Osteocyte (in vitro differentiated cells): ENCODE measurements at places on chromosomes 1 and 21. TPM values are rescaled to one million over a fixed set of nuclear protein-coding genes. Genes with fewer than 3 reads are reported as not detected.

GRCh38 chr1:17075470-17076255 lies 21.8 kb upstream of the SDHB start:
- no peaks in the 10 kb centered on the region for H3K36me3 ChIP-seq
- peaks cover 5% of the 10 kb centered on the region for H3K27me3 ChIP-seq
- no peak overlapping the region for H3K27ac ChIP-seq
- no peak for DNase-seq
- no peak overlapping the region for H3K4me3 ChIP-seq

DNA sequence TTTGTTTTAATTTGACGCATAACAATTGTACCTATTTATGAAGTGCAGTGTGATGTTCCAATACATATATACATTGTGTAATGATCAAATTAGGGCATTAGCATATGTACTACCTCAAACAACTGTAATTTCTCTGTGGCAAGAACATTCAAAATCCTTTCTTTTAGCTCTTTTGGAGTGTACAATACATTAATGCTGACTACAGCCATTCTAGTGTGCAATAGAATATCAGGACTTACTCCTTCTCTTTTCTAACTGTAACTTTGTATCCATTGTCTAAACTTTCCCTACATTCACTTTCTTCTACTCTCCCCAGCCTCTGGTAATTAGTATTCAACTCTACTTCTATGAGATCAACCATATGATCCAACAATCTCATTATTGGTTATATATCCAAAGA lies 1177.4 kb downstream of the KCNT2 start:
- no peaks in the 10 kb centered on the region for H3K36me3 ChIP-seq
- H3K4me1 ChIP-seq: peaks cover 7% of the 10 kb centered on the region
- no peak for DNase-seq
- no peak overlapping the region for H3K27ac ChIP-seq

- H3K36me3 ChIP-seq: peaks cover 5% of the 10 kb centered on the region
- H3K4me1 ChIP-seq: no peaks in the 10 kb centered on the region
- H3K27me3 ChIP-seq: no peaks in the 10 kb centered on the region
Measured at GRCh38 chr1:50531027-50531426, 107.8 kb upstream of the DMRTA2 start.

GRCh38 chr21:46161633-46162592 lies 6.5 kb upstream of the FTCD start:
- no peaks in the 10 kb centered on the region for H3K27me3 ChIP-seq
- H3K4me3 ChIP-seq: no peak overlapping the region
- H3K36me3 ChIP-seq: peaks cover 8% of the 10 kb centered on the region
- H3K27ac ChIP-seq: no peak overlapping the region
- DNase-seq: peak; percentile 83
- no peaks in the 10 kb centered on the region for H3K4me1 ChIP-seq

DNA sequence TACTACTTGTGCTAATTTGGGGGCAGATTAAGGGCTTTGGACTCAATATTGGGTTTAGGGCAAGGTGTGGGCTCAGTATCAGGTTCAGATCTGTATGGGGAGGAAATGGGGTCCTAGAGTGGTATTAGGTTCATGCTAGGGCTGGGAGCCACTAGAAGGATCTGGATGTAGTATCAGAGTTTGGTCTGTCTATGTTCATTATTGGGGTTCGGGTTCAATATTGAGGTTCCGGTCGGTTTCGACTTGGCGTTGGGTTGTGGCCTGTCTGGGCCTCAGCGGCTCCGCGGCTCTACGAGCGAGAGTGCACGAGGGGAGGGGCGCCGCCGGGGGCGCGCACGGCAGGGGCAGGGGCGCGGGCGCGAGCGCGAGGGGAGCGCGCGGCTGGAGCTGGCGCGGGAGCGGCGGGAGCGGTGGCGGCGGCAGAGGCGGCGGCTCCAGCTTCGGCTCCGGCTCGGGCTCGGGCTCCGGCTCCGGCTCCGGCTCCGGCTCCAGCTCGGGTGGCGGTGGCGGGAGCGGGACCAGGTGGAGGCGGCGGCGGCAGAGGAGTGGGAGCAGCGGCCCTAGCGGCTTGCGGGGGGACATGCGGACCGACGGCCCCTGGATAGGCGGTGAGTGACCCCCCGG lies at the start of gene PTPRF:
Gene PTPRF, plus strand, starts transcription at position 401 of the 624 bp plus-strand sequence. CDS start 14,193 bp downstream, outside the sequence.
- peak; percentile 90 for DNase-seq
- H3K27me3 ChIP-seq: no peaks in the 10 kb centered on the region

DNA sequence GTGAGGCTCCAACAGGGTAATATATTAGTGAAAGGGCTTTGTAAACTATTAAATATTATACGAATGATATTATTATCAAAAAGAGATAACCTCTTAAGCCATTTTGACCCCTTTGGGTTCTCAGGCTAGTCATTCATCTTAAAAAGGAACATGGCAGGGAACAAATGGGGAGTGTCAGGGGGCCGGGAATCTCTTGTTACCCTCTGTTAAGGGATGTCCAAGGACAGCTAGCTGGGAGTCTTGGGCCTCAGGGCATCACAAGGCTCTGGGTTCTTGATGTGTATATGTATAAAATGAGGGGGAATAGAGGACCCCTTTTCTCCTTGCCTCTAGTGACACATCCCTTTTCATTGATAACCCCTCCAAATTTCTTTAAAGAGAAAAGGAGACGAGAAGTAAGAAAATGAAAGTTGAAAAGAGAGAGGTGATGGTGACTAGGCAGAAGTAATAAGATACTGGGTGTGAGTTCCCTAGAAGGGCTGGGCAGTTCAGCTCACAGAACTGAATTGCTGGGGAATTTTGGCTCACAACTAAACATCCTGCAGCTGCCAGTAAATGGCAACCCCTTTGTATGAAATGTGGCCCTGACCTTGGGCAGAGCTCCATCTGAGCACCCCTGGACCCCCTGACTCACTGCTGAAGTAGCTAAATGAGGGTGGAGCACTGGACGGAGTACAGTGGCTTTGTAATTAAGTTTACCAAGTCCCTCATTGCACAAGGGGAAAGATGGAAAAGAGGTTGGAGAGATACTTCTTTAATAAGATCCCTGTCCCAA lies 20.0 kb upstream of the ZNF326 start:
- peaks cover 14% of the 10 kb centered on the region for H3K4me1 ChIP-seq
- no peaks in the 10 kb centered on the region for H3K27me3 ChIP-seq
- peak overlapping the region; percentile 80 for H3K27ac ChIP-seq
- no peak for DNase-seq

GRCh38 chr1:84027368-84027767 lies 28.4 kb upstream of the TTLL7 start:
- DNase-seq: no peak
- H3K36me3 ChIP-seq: no peaks in the 10 kb centered on the region
- H3K27me3 ChIP-seq: peaks cover 15% of the 10 kb centered on the region
- H3K4me3 ChIP-seq: no peak overlapping the region
- H3K4me1 ChIP-seq: no peaks in the 10 kb centered on the region
- no peak overlapping the region for H3K27ac ChIP-seq

GRCh38 chr1:178619042-178619927 lies 105.8 kb upstream of the RALGPS2 start:
- H3K27ac ChIP-seq: no peak overlapping the region
- H3K4me3 ChIP-seq: no peak overlapping the region
- no peaks in the 10 kb centered on the region for H3K27me3 ChIP-seq
- no peaks in the 10 kb centered on the region for H3K36me3 ChIP-seq
- H3K4me1 ChIP-seq: no peaks in the 10 kb centered on the region

- H3K27me3 ChIP-seq: peaks cover 3% of the 10 kb centered on the region
- peaks cover 26% of the 10 kb centered on the region for H3K4me1 ChIP-seq
- H3K4me3 ChIP-seq: no peak overlapping the region
- peaks cover 4% of the 10 kb centered on the region for H3K36me3 ChIP-seq
- DNase-seq: no peak
Measured at GRCh38 chr1:112514901-112515300, 6.1 kb downstream of the WNT2B start.

GRCh38 chr1:239368436-239369109 lies 17.8 kb upstream of the CHRM3 start:
- no peaks in the 10 kb centered on the region for H3K36me3 ChIP-seq
- no peak for DNase-seq
- no peaks in the 10 kb centered on the region for H3K4me1 ChIP-seq
- peaks cover 33% of the 10 kb centered on the region for H3K27me3 ChIP-seq

DNA sequence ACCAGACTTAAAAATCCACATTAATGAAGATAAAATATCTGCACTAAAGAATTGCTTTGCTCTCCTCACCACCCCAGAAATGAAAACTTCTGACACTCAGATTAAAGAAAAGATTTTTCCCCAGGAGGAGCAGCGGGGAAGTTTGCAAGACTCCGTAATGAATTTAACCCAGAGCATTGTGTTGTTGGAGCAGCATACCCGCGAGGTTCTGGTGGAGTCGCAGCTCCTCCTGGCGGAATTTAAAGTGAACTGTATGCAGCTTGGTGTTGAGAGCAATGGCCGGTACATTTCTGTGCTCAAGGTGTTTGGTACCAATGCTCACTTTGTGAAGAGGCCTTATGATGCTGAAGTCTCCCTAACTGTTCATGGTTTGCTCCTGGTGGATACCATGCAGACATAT lies 46.4 kb downstream of the VPS13D start:
- no peaks in the 10 kb centered on the region for H3K4me1 ChIP-seq
- DNase-seq: no peak
- H3K27ac ChIP-seq: no peak overlapping the region
- H3K4me3 ChIP-seq: no peak overlapping the region
- peaks cover 44% of the 10 kb centered on the region for H3K36me3 ChIP-seq

GRCh38 chr1:44939061-44939460 lies 47.3 kb downstream of the EIF2B3 start:
- no peak overlapping the region for H3K27ac ChIP-seq
- H3K36me3 ChIP-seq: peaks cover 8% of the 10 kb centered on the region
- H3K27me3 ChIP-seq: no peaks in the 10 kb centered on the region
- DNase-seq: no peak

GRCh38 chr1:143735764-143736461 lies 235.9 kb downstream of the FAM72C start:
- no peaks in the 10 kb centered on the region for H3K4me1 ChIP-seq
- H3K4me3 ChIP-seq: no peak overlapping the region
- H3K27ac ChIP-seq: no peak overlapping the region
- DNase-seq: no peak
- H3K27me3 ChIP-seq: no peaks in the 10 kb centered on the region

DNA sequence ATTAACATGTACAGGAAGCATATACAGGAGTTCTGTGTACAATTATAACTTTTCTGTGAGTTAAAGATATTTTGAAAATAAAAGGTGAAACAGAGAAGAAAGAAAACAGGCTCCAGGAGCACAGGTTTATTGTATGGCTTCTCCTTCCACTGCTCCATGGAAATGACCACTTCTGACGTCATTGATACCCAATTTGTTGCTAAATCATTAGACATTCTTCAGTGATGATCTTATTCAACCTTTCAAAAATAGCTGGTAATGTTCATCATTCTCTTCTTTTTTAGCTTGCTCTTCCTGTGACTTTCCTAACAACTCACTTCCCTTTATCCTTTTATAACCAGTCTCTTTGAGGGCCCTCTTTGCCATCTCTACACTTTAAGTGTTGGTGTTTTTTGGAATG lies 77.8 kb downstream of the KCNK2 start:
- H3K36me3 ChIP-seq: no peaks in the 10 kb centered on the region
- H3K27me3 ChIP-seq: peaks cover 10% of the 10 kb centered on the region
- DNase-seq: no peak
- H3K27ac ChIP-seq: no peak overlapping the region

DNA sequence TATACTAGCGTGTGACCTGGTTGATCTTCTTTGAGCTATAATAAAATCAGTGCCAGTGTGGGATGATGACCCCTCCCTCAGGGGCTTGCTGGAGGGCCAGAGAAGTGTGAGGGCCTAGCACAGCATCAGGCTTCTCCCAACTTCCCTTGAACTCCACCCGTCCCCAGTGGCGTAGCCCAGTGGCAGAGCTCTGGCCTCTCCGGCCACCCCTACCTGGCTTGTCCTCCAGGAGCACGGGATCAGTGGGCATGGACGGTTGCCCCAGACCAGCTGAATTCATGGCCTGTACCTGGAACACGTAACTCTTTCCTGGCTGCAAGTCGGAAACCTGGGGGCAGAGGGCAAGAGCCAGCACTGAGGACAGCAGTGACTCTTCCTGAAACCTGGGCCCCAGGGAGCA lies 36.0 kb downstream of the MYOM3 start:
- no peaks in the 10 kb centered on the region for H3K36me3 ChIP-seq
- H3K27ac ChIP-seq: no peak overlapping the region
- no peak for DNase-seq
- peaks cover under 1% of the 10 kb centered on the region for H3K4me1 ChIP-seq

DNA sequence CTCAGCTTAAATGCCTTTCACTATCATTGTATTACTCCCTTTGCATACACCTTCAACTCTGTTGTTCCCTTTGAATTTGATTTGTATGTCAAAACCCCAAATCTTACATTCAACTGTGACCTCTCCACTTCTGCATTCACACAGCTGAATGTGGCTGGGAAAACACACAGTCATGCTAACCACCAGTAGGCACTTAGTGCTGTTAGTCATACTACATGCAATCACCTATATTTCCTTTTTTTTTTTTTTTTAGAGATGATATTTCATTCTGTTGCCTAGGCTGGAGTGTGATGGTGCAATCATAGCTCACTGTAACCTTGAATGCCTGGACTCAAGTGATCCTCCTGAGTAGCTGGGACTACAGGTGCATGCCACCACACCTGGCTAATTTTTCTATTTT lies 16.2 kb downstream of the BTBD8 start:
- H3K4me1 ChIP-seq: no peaks in the 10 kb centered on the region
- no peaks in the 10 kb centered on the region for H3K36me3 ChIP-seq
- H3K27me3 ChIP-seq: peaks cover 2% of the 10 kb centered on the region
- DNase-seq: no peak
- H3K27ac ChIP-seq: no peak overlapping the region
- H3K4me3 ChIP-seq: no peak overlapping the region

DNA sequence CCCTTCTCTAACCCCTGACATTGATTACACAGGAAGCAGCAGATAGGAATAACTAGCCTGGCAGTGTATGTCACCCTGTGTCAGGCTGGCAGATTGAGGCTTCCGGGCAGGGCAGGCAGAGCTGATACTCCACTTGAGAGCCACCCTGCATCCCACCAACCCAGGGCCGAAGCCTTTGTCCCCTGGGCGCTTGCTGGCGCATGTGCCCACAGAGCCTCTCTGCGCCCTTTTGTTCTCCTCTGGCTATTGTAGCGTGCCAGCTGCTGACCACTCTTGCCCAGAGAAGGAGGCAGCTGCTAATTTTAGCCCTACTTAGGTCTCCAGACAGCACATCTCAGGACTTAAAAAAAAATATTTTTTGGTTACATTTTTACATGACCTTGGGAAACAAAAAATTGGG lies 304.9 kb downstream of the HHAT start:
- H3K27me3 ChIP-seq: no peaks in the 10 kb centered on the region
- DNase-seq: no peak
- no peak overlapping the region for H3K27ac ChIP-seq
- no peak overlapping the region for H3K4me3 ChIP-seq
- no peaks in the 10 kb centered on the region for H3K36me3 ChIP-seq
- H3K4me1 ChIP-seq: peaks cover 6% of the 10 kb centered on the region

Gene ZBTB7B
- total RNA-seq: 34.4 and 37.8 TPM in 2 replicates

Gene BMP8B
- 0.08 TPM in 1 of 2 replicates, not detected in the other for total RNA-seq

Gene DMBX1
- not detected in 2 replicates for total RNA-seq

Gene C1orf53
- total RNA-seq: 2.1 and 2.6 TPM in 2 replicates

Gene C1orf105
- total RNA-seq: not detected in 2 replicates

Gene NOS1AP
- total RNA-seq: 2.5 and 2.9 TPM in 2 replicates

Gene SPATA21
- not detected in 2 replicates for total RNA-seq

Gene KLHL17
- 26.6 and 31.7 TPM in 2 replicates for total RNA-seq

Gene LDLRAD1
- total RNA-seq: not detected in 2 replicates

Gene PCSK9
- total RNA-seq: 2.2 and 2.3 TPM in 2 replicates

Gene CAMK2N1
- total RNA-seq: 26.8 and 30.0 TPM in 2 replicates

Gene OR2T29
- not detected in 2 replicates for total RNA-seq

Gene C1QB
- total RNA-seq: not detected in 2 replicates

Gene PATJ
- 11.3 and 11.9 TPM in 2 replicates for total RNA-seq

Gene CD52
- not detected in 2 replicates for total RNA-seq
